Heart left ventricle (tissue), 16 donors: ENCODE measurements at places on chromosomes 7 and 10. TPM values are rescaled to one million over a fixed set of nuclear protein-coding genes. Genes with fewer than 3 reads are reported as not detected.

GRCh38 chr10:128860574-128860973 lies 606.5 kb upstream of the MGMT start:
- DNase-seq: no peak

DNA sequence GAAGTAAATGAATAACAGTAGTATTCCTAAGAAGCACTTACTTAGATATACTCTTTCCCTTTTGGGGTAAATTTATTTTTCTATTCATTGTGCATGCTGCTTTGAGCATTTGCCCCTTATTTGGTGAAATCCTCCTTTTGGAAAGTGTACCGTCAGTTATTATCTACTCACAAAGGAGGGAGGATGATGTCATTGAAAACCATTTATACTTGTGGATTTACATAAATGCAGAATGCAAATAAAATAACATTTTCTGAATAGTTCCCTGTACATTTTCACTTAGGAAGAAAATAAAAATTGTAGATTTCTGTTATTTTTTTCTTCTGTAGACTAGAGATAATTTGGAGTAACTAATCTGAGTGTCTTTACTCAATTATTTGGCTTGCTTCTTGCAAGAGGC lies 29.5 kb upstream of the SEM1 start:
- no peak for DNase-seq

GRCh38 chr7:108611268-108611667 lies 41.6 kb downstream of the DNAJB9 start:
- no peak for DNase-seq

DNA sequence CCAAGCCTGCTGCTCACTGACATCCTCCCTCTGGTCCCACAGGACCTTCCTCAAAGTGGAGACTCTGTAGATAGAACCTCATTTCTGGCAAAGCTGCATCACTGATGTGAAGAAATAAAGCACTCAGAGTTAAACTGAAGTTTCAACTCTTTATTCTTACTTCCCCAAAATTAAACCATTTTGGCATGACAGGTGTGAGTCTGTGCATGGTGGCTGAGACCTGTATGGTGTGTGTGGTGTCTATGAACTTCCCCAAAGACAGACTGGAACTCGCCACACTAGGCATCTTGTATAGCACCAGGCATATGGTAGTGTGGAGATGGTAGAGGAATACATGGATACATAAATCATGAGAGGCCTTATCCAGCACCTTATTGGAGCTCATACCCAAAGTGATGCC lies 6.6 kb upstream of the WDFY4 start:
- DNase-seq: no peak

ZSCAN25 gene
- total RNA-seq: 5.6 TPM
